NCI-H1092 (cell line): ENCODE measurements at places on chromosomes 4 and X.

GRCh38 chrX:39767446-39767845 is 330.3 kb downstream of the BCOR start:
- no peak for DNase-seq

DNA sequence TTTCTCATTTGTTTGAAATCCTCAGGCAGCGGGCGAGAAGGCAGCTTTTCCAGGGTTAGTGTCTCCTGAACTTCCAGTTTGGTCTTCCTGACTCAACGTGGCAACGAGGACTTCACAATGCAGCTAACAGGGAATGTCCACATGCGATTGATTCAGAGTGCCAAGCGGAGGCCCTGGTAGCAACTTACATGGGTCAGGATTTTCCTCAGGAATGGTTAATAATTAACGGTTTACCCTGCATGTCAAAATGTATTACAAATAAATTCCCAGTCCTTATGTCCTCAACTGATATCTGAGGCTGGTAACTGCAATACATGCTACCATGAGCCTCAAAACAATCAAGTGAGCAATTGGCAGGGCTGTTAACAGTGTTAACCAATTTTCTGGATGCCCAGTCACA is 67.2 kb downstream of the MAP3K15 start:
- DNase-seq: no peak

GRCh38 chrX:153645151-153645550 is 1.9 kb upstream of the DUSP9 start:
- DNase-seq: no peak

DNA sequence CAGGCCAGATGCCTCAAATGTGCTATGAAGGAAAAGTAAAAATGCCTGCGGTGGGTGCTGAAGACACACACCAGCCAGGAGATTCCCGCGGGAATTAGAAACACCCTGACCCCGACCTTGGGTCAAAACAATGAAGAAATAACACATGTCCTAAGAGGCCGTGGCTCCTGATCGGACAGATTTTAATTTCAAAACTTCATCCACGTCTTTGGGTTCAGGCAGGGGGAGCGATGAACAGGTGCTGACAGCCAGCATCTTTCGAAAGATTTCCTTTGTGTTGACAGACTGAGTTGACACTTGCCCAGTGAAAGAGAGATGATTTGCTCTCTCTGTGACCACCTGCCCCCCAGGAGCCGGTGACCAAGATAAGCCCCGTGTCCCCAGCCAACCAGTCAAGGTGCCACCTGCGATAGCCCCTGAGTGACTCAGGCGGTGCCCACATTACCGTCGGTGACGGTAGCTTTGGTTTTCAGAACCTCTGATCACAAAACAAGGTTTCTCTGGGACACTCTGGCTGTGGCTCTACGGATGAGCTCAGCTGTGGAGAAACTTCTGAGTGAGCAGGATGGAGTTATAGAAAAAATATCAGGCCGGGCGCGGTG is 11.0 kb upstream of the IL3RA start:
- no peak for DNase-seq

DNA sequence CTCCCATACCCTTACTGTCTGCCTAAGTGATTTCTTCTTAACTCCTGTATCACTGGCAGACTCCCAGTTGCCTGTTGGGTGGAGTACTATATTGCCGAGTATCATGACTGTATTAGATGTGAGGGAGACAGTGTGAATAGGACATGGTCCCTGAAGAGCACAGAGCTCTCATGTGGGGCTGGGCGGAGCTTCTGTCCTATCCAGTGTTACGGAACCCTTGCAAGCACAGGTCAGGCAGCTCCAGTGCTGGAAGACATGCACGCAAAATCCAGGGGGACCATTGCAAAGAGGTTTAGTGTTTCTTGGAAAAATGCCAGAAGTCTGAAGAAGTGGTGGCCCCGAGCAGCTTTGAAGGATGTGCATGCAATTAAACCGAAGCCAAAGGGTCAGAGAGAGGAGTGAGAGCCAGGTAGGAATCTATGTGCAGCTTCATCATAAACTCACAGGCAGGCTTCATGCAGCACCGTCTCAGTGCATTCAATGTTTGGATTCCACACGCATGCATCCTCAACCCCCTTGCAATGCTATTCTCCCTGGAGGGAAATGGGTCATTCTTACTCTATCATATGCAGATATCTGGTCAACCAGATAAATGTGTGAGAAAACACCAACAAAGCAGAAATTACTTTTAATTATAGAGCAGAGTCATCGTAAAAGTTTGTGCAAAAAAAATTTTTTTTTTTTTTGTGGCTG is 49.7 kb upstream of the DHRSX start:
- DNase-seq: no peak

DNA sequence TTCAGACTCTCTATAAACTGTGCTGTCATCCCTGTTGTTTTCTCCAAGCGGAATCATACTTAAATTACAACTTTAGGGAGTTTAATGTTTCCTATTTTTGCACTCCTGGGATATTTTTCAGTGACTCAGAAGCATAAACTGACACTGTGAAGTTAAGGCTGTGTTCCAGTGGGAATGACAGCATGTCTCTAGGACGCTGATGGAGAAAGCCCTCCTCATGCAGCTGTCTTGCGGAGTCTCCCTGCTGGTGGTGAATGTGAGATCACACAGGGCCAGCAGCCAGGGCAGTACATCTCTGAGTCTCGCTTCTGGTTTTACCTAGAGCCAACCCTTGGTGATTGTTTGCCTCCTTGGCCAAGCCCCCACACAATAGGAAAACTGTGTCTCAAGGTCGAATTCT is 53.3 kb downstream of the NFKB1 start:
- no peak for DNase-seq

DNA sequence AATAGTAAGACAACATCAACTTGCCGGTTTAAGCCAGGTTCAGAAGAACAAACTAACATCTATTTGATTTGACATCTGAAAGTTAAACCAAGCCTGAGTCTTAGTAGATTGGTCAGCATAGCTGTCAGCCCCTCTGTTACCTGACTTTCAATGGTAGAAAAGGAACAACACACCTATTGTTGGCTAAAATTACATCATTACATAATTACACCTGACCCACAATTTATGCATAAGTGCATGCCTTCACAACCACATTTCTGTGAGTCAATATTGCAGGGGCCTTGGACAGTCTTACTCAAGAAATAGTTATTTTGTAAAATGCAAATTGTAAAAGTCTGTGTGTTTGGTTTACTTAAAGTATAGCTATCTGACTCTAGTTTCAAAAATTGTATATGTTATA is 36.2 kb downstream of the EGFL6 start:
- DNase-seq: no peak

DNA sequence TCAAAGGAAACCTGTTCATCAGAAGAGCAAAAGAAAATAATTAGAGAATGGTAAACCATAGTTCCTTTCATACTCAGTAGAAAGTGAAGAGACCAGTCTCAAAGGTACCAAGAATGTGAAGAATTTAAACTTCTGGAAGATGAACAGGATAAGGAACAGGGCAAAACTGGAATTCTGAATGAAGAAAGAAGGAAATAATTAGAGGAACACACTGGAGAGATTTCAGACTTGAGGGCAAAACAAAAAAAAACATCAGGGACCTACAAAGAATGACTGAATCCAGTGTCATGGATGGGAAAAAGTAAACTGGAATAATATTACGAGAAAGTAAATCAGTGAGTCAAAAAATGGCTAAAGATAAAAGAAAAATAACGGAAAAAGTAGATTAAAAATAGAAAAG is 245.6 kb upstream of the NEIL3 start:
- no peak for DNase-seq

- DNase-seq: no peak
Observed at GRCh38 chrX:18620349-18620748, 51.6 kb downstream of the RS1 start.

GRCh38 chr4:110660755-110661154 is 37.9 kb upstream of the PITX2 start:
- no peak for DNase-seq

GRCh38 chr4:70902577-70903290 is 565 bp downstream of the MOB1B start:
- no peak for DNase-seq

DNA sequence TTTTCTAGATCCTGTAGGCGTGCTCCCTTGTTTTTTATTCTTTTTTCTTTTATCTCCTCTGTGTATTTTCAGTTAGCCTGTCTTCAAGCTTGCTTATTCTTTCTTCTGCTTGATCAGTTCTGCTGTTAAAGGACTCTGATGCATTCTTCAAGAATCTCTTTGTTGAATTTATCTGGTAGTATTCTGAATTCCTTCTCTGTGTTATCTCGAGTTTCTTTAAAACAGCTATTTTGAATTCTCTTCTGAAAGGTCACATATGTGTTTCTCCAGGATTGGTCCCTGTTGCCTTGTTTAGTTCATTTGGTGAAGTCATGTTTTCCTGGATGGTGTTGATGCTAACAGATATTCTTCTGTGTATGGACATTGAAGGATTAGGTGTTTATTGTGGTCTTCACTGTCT is 15.3 kb downstream of the RAB33B start:
- no peak for DNase-seq

DNA sequence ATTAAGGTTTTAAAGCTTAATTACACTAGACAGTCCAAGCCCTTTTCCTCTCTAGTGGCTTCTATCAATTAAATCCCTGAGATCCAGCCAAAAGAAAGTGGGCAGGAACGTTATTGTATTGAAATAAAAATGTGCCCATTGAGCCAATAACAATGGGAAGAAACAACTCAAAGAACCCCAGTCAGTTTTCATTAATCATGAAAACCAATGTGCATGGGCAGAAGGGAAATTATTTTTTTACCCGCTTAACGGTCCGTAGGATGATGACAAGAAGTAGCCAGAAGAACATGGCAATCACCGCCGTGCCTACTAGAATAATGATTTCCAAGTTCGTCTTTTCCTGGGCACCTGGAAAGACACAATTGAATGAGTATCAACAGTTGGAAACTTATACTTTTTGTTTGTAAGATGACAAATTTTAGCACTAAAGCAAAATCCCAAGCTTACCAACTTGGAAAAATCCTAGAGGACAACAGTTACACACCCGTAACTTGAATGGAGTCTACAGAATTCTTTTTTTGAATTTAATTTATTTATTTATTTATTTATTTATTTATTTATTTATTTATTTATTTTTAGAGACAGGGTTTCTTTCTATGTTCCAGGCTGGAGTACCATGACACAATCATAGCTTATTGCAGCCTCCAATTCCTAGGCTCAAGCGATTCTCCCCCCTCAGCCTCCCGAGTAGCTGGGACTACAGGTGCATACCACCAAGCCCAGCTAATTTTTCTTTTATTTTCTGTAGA is 26.8 kb downstream of the KDR start:
- DNase-seq: no peak

GRCh38 chrX:155778844-155779553 is 102.1 kb upstream of the VAMP7 start:
- no peak for DNase-seq
